ENCODE measurements at places on chromosomes 3 and 15.

DNA sequence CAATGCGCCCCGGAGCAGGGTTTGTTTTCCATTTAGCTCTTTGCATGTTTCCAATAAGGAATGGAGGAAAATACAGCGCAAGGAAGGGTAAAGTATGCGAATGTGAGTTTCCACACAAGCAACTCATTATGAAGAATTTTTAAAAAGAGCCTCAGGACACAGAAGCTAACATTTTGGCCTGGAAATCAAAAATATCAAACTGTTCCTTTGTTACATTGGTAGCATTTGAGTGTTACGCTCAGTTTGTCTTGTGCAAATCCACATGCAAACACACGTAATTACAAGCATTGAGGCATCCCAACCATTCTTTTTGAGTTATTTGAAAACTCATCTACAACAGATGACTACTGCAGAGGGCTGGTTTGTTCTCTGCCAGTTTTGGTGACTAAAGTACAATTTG lies 93.0 kb upstream of the SNRPA1 start:
- DNase-seq: no peak

DNA sequence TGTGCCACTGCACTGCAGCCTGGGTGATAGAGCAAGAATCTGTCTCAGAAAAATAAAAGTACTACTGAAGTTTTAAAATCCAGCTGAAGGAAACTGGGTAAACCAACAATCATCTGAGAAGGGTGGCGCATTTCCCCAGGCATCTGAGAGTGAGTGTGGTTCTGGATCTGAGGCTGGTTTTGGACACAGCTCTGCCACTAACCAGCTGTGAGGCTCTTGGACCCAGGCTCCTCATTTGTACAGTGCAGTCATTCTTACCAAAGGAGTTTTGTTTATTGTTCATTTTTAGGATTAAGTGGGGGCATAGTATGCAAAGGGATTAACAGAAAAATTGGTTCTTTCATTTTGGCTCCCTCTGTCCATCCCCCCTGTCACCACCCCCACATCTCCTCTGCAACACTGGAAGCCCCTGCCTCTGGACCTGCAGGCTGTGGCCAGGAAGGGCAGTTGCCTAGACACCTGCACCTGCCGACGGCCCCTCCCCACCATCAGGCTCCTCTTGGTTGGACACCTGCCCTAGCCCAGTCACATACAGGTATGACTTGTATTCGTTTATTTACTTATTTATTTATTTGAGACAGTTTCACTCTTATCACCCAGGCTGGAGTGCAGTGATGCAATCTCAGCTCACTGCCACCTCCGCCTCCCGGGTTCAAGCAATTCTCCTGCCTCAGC lies 8.8 kb downstream of the NUP210 start:
- DNase-seq: no peak

GRCh38 chr15:82047453-82048400 lies 1.9 kb upstream of the MEX3B start:
- no peak for DNase-seq

- DNase-seq: no peak
Observed at GRCh38 chr15:93203036-93203435, 114.0 kb upstream of the RGMA start.

- DNase-seq: peak; percentile 2
Observed at GRCh38 chr3:88480822-88481221, 331.1 kb downstream of the C3orf38 start.

- DNase-seq: no peak
Observed at GRCh38 chr3:133833267-133833666, 27.7 kb downstream of the SRPRB start.

GRCh38 chr15:59686389-59686788 lies 2.7 kb downstream of the BNIP2 start:
- DNase-seq: no peak

DNA sequence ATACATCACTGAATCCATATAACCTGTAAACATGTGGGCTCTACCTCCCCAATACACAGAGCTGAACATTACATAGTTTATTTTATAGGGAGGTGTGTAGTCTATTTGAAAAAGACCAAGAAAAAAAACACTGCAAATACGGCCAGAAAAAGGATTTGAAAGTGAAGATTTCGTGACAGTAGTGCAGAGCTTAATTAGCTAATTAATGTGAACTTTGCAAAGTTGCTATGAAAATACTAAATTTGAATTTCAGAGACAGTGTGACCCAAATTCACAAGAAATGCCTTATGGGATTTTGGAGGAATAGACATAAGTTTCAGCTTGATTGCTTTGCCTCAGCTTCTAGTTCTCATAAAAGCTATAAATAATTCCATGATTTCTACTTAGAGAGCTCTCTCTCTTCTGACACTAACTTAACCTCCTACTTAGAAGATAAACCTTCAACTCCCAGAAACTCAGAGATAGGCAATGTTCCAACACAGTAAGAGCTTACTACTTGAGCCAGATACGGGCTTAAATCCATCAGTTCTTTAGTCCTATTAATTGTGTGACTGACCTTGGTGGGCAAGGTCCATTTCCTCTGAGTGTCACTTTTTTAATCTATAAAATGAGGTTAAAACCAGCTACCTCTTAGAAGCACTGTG lies 87.3 kb upstream of the THBS1 start:
- no peak for DNase-seq

DNA sequence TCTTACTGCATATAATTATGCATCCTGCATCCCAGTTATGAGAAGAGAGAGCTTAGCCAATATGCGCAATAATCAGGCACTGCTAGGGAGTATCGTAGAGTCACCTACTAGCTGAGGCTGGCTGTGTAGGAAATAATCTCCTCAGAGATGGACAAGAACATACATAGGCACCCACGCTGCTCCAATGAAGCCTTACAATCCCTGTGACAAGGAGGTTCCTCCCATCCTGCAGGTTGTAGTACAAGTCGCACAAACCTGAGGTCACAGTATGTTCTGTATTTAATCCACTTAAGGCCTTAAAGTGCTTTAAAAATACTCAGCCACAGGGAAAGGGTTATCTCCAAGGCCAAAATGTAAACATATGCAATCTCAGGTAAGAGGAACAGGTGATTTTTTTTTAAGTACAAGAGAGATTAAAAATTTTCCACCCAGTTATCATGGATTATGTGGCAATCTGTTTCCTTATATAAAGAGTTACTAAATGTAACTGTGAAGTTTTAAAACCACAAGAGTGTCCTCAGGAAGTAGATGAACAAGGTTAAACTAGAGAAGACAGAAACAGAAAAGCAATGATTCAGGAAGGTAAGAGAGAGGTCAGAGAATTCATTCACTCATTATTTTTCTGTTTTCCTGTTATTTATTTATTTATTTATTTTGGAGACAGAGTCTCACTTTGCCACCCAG lies 7.5 kb upstream of the COLQ start:
- DNase-seq: no peak

GRCh38 chr3:14475621-14476020 lies 64.5 kb downstream of the GRIP2 start:
- no peak for DNase-seq

Data from fibroblast of skin of left biceps (primary cell).